ENCODE measurements at places on chromosomes 7 and 10.

DNA sequence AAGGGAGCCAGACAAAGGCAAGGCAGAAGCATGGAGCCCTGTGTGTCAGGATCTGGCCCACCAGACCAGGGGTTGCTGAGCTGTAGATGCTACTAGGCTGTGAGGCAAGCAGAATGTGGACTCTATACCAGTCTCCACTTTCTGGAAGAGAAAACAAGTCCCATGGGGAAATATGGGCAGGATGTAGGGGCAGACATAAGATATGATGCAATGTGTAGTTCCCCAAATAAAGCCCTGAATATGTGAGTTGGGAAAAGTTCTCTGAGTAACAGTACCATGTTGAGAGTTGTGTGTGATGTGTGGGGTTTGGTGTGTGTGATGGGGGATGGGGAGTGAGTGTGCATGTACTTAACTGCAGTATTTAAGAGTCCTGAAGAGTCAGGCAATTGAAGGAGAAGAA is 62.3 kb downstream of the NPSR1 start:
- DNase-seq: no peak

DNA sequence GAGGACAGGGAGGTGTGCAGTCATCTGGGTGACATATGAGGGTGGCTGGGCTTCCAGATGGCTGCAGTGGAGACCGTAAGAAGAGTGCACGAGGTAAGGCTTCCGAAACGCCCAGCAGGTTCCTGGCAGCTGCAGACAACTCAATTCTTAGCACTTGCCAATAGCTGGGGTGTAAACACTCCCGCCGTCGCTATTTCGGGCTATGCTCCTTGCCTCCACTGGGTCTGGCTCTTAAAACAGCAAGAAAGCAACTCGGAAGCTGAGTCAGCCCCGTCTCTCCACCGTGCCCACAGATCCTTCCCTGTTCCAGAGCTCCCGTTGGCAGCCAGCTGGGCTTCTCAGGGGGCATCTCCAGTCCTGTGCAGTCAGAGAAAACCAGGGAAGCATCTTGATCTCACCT is 6.1 kb upstream of the PDGFA start:
- no peak for DNase-seq

DNA sequence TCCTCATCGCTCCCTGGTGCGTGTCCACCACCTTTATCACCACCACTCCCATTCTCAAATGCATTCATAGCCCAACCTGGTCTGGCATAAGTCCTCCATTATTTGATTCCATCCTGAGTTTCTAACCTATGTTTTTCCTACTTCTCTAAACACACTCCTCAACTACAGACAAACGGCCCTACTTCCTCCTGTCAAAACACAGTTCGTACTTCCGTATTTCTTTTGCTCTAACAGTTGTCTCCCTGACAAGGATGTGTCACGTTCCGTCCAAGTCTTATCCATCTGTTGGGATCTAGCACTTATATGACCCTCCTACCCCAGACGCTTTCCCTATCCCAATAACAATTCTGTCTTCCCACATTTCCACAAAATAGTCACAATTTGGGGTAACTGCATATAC is 46.8 kb downstream of the DOCK4 start:
- no peak for DNase-seq

- DNase-seq: no peak
These were observed 511.0 kb downstream of the GFRA1 start for GRCh38 chr10:115762029-115762428.

DNA sequence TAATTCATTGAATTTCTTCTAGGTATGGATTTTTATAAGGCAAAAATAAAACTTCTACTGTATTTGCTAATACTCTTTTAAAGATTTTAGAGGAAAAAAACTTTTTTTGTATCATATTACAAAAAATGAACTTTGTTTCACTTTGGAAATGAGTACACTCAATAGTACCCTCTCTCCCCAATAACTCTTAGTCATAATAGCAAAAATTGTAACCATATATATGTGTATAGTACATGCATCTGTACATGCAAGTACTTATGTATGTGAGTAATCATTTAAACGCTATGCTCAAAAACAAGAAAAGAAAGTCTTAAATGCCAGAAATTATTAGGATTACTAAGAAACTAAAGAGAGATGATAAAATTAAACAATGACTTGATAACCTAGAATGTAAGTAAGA is 95.9 kb upstream of the HGF start:
- DNase-seq: no peak

DNA sequence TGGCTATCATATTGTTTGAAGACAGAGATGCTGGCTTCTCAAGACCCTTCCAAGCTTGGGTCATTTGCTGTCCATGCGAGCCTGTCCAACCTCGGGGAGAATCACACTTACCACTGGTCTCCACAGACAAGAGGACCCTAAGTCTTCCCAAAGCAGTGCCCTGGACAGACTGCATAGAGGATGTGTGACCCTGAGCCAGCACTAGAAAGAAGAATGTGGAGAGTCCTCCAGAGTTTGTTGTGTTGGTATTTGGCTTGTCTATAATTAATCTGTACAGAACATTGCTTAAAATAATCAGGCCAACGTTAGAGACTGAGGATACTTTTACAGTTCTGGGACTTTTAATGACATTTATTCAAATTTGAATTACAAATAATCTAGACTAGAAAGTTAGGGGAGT is 212.7 kb downstream of the TMEM178B start:
- DNase-seq: no peak

- peak; percentile 58 for DNase-seq
These were observed 27.7 kb upstream of the CSGALNACT2 start for GRCh38 chr10:43110338-43111071.

DNA sequence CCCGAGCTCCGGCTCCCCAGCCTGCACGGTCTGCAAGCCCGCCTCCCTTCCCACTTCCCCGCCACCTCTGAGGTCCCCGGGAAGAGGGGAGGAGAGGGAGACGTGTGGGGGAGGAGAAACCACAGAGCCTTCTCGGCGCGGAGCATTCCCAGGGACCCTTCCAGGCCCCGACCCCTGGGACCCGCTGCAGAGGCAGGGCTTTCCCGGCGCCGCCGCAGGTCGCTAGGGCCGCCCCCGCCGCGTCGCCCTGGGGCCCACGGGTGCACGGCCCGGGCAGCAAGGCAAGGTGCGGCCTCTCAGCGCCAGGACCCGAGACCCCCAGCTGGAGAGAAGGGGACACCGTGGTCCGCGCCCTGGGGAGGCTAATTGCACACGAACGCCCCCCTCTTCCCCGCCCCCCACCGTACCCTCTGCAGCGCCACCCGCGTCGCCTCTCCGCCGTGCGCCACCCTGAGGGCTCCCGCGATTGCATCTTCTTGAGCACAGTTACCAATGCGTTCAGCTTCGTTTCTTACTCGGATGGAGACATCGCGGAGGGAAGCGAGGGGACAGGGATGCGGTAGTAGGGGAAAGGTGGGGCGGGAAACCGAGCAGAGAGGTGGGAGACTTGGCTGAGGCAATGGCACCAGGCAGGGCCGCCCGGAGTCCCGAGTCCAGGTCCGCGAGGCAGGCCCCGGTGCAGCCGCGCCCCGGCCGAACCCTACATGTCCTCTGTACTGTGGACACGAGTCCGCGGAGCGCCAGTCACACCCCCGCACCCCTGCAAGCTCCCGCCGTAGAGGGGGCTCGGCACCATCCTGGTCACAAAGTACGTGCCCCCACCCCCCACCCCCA is 28.9 kb downstream of the SKIDA1 start:
- DNase-seq: peak; percentile 80

GRCh38 chr7:123209786-123210185 is 10.0 kb upstream of the SLC13A1 start:
- no peak for DNase-seq

DNA sequence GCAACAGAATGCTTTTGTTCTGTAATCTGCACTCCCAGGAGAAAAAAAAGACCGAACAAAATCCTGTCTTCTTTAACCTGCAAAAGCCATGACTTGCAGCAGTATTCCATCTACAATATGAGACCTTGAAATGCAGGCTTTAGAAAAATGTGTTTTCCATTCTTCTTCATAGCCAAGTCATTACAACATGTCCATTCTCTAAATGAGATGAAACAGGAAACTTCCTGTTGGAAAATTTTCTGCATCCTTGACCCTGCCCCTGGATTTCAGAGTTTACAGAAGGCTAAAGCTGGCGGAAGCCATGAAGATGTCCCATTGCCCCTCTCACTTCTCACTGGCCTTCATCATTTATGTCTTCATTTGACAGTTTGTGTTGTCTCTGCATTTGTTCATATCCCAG is 546.4 kb downstream of the TNS3 start:
- no peak for DNase-seq

DNA sequence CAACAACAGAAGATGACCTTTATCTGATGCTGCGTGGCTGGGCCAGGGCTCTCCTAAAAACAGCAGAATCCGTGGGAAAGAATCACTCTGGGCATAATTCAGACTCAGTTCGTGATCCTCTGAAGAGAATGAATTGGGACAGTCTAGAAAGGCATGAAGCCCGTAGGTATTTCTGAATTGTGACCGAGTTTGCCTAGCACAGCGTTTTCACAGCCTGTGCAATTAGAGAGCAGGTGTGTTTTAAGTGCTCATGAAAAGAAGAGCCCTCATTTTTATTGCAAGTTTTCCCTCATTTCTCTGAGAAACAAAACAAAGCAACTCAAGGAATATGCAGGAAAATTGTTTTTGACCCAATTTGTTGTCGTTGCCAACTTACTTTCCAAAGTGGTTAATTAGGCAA is 366.2 kb downstream of the WDR11 start:
- no peak for DNase-seq

DNA sequence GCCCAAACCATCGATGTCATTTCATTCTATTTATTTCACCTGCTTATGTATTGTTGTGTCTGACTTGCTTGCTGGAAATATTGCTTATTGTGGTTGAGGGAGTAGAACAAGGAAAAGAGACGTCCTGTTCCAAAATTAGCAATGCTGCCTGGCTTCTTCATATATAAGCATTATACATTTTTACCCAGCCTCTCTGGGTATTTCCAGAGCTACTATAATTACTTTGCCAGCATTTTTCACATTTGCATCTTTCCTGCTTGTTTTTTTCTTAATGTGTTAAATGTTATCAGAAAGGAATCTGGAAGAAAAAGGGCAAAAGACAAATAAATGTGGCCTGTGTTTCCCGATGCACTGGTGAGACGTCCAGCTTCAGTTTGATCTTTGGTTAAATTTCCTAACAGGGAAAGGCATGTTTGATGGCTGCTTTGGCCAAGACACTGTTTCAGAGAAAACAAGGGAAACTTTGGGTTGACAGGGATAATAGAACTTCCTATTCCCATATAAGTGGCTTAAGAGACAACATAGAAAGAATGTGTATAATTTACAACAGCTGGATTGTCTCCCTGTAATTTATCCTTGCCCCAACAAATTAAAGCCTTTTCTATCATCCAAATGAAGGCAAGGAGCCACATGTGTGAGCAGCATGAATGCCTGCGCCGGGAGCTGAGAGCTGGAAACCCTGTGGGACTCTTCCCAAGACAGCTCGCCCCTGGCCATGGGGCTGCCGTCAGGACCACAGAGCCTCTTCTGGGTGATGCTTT is 671.1 kb upstream of the CELF2 start:
- no peak for DNase-seq

DNA sequence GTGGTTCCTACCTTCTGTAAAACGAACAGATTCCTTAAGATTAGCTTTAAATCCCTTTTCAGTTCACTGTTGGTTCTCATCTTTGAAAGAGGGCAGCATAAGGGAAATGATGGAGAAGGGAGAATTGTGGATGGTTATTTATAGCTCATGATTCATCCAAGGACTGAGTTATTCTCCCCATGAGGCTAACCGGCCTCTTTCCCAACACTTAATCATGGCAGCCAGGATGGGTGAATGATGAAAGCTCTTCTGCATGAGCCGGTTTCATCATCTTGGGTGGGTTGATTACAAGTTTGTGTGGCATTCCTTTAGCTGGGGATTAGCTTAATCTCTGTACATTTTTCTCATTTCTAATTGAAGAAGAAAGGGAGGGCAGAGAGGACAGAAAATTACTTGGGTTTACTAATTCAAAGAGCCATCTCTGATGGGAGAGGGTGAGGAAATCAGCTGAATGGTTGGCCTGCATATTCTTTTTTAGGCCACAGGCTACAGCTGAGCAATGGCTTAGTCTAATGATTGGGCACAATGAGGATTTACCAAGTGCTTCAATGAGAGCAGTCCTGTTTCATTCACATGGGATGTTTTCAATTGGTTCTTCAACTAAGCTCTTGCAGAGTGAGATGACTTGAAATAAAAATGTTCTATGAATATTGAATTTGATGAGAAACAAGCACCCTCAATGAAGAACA is 250.0 kb downstream of the BMPER start:
- DNase-seq: no peak

DNA sequence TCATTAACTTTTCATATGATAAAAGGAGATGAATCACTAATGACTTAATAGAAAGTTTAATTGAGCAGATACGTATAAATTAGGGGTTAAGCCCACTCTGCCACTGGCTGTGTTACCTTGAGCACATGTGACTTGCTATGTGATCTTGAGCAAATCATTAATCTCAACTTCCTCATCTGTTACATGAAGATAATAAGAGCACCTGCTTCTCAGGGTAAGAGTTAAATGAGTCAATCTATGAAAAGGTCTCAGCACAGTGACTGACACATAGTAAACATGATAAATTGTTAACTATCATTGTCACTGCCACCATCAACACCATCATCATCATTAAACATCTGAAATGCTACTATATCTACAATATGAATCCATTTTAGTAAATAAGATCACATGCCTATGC is 110.8 kb downstream of the TPK1 start:
- no peak for DNase-seq

DNA sequence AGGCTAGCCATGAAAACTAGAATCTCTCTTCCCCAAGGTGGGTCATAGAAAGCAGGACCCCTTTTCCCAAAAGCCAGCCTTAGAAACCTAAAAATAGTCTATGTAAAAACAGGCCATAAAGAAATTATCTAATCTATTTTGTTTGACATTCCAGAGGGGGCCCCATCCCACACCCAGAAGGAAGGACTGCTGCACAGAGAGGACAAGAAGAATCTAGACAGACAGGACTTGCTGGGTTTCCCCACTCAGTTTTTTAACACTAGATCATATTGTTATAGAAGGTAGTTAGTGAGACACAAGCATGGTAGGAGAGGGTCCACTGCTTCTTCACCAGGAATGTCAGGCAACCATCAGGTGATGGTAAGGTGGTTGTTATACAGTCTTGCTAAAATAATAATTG is 357.0 kb downstream of the LRRTM3 start:
- no peak for DNase-seq

- DNase-seq: no peak
These were observed 179.5 kb upstream of the LRGUK start for GRCh38 chr7:133947458-133948254.

- no peak for DNase-seq
These were observed 42.3 kb upstream of the SGCE start for GRCh38 chr7:94698275-94698674.

DNA sequence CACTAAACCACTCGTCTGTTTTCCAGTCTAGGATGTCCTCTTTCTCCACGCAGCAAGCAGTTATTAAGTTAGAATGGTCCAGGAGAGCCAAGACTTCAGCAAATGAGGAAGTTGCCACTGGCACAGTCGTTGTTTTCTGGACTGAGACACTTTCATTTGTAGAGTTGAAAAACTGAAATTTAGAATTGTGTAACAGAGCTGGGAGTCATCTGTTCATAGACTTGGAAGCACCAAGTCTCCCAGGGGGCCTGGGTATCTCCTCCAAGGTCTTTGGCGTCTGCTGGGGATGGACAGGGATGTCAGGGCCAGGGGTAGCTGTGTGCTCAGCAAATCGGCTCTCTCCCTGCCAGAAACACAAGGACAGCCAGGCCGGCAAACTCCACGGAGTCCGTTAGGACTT is 208.4 kb downstream of the FANK1 start:
- DNase-seq: no peak

- no peak for DNase-seq
These were observed 80.9 kb upstream of the ZNF800 start for GRCh38 chr7:127473409-127473808.

- DNase-seq: no peak
These were observed 77.5 kb upstream of the YAE1 start for GRCh38 chr7:39488467-39489393.
